Common myeloid progenitor, CD34-positive (primary cell): ENCODE measurements at places on chromosomes 12 and 14.

GRCh38 chr12:4153343-4153892 lies 120.1 kb upstream of the CCND2 start:
- H3K4me3 ChIP-seq, result no peak overlapping the region
- H3K27ac ChIP-seq, result peak overlapping the region; percentile 34
- H3K4me1 ChIP-seq, result peaks cover 17% of the 10 kb centered on the region

DNA sequence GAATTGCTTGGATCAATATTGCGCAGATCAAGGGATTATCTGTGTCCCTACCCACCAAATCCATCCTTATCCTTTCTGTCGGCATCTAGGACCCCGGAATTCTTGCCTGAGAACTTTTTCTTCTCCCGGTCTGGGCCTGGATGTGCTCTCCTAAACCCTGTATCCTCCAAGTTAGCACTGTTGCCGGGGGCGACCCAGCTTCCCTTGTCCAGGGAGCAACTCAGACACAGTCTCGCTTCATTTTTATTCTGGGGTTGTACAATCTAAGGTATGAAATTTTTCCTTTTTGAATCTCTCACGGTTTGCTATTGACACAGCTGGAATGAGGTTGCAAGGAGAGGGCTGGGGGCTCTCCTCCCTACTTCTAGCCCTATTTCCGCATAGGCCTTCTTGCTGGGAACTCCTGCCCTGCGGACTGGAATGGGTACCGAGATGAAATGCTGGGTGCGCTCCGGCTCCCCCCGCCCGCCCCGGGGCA lies 403 bp upstream of the PNP start:
- H3K27me3 ChIP-seq, result no peaks in the 10 kb centered on the region
- peaks cover 12% of the 10 kb centered on the region for H3K36me3 ChIP-seq
- H3K4me3 ChIP-seq, result peak overlapping the region; percentile 77
- no peak for DNase-seq

DNA sequence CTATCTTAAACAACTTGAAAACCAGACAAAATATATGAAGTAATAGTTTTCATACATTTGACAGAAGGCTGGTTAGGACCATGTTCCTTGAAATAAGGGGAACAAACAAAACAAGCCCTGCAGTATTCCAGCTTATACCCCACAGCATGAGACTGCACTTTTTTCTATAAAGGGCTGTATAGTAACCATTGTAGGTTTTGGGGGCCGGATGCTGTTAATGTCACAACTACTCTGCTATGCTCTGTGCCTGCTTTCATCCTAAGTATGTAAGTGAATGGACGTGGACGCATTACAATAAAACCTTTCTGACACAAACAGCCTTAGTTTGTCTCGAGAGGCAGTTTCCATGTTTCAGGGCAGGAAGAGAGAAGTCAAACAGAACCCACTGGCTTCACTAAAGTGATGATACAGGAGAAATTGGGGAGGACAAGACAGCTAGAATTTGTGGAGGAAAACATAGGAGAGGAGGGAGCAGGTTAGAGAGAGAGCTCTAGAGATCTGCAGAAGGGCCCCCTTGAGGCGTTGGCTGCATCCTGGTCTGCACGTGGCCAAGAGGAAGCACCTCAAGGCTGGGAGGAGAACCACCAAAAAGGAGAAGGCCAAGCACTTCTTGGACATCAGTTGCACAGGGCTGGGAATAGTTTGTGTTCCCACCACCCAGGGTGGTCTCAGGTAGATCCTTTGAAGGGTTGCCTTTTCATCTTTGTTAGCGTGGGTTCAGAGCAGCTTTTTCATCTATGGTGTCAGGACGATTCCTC lies 63.7 kb downstream of the TRAF3 start:
- H3K4me1 ChIP-seq, result peaks cover 13% of the 10 kb centered on the region
- H3K27me3 ChIP-seq, result no peaks in the 10 kb centered on the region
- no peak overlapping the region for H3K27ac ChIP-seq
- no peaks in the 10 kb centered on the region for H3K36me3 ChIP-seq
- H3K4me3 ChIP-seq, result no peak overlapping the region
- DNase-seq, result no peak

DNA sequence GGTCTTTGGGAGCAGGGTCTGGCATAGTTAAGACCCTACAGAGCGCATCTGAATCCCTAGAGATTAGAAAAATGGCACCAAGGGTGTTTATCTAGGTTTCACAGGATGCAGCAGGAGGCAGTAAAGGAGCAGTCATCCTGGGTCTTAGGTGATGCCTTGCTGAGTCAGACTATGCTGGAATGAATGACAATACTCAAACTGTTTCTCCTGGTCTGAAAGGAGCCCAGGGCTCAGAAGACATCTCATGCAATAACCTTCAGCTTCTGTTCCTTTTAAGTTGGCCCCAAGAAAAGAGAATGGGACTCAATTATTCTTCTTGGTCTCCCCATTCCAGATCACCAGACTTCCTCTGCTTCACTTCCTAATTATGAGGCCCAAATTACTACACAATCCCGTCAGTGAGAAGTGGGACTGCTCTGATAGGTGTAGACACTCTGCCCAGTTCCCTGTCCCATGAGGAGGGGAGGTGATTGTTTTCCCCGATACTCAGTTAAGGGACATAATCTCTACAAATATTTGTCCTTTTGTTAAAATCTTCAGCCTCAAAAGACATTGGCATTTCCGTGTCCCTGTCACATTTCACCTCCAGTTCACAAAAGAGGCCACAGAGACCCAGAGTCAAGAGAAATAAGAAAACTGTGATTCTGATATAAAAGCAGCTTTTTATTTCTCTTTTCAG lies 14.8 kb upstream of the APOF start:
- H3K27ac ChIP-seq, result peak overlapping the region; percentile 33
- no peaks in the 10 kb centered on the region for H3K27me3 ChIP-seq
- H3K36me3 ChIP-seq, result no peaks in the 10 kb centered on the region
- H3K4me3 ChIP-seq, result no peak overlapping the region

DNA sequence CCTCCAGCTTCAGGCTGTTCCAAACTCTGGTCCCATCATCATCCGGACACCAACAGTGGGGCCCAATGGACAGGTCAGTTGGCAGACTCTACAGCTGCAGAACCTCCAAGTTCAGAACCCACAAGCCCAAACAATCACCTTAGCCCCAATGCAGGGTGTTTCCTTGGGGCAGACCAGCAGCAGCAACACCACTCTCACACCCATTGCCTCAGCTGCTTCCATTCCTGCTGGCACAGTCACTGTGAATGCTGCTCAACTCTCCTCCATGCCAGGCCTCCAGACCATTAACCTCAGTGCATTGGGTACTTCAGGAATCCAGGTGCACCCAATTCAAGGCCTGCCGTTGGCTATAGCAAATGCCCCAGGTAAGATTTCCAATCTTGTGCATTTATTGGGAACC lies 3.3 kb downstream of the SP1 start:
- peak overlapping the region; percentile 82 for H3K27ac ChIP-seq
- H3K4me1 ChIP-seq, result peaks cover 66% of the 10 kb centered on the region
- peaks cover 32% of the 10 kb centered on the region for H3K36me3 ChIP-seq
- no peaks in the 10 kb centered on the region for H3K27me3 ChIP-seq

DNA sequence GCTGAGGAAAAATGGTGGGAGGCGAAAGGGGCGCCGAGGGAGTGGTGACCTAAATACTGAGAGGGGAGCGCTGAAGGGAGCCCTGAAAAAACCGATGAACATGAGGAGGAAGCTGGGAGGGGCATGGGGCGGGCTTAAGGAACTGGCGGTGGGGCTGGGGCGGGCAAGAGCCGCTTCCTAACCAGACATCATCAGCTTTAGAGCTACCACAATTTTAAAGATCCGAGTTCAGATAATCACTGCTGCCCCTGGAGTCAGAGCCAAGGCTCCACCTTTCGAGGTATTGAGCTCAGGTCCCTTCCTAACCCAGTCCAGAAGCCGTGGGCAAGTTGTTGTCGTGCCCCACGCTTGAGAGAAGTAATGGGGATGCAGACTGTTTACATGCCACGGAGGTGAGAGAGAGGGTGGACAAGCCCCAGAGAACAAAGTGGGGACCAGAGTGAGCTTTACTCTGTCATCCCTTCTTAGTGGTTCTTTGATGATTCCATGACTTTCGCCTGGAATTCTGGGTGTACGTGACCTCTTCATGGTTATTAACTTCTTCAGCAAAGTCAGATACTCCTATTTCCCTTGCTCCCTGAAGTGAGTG lies 393 bp downstream of the ORMDL2 start:
- peak overlapping the region; percentile 96 for H3K4me3 ChIP-seq
- H3K4me1 ChIP-seq, result peaks cover 14% of the 10 kb centered on the region
- no peak for DNase-seq
- peak overlapping the region; percentile 95 for H3K27ac ChIP-seq

GRCh38 chr14:74035556-74035955 lies 16.4 kb downstream of the BBOF1 start:
- no peaks in the 10 kb centered on the region for H3K36me3 ChIP-seq
- H3K27ac ChIP-seq, result no peak overlapping the region
- H3K4me1 ChIP-seq, result no peaks in the 10 kb centered on the region

DNA sequence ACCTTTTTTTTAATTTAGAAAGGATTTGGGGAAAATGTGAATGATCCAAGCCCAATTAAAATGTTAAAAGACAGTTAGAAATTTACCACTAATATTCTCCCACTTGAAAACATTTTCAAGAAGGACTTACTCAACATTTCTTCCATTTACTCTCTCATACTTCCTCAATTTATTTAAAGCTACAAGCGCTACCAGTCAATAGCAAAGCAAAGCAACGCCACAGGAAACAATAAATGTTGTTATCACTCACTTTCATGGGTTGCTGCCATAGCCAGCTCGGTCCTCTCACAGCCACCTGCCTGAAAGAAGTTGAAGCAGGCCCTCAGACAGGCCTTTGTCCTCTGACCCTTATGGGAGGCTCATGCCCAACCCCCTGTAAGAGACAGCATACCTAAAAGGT lies 6.0 kb upstream of the SOS2 start:
- no peaks in the 10 kb centered on the region for H3K36me3 ChIP-seq
- no peak overlapping the region for H3K27ac ChIP-seq
- peak; percentile 58 for DNase-seq
- H3K4me1 ChIP-seq, result peaks cover 6% of the 10 kb centered on the region
- H3K4me3 ChIP-seq, result no peak overlapping the region

DNA sequence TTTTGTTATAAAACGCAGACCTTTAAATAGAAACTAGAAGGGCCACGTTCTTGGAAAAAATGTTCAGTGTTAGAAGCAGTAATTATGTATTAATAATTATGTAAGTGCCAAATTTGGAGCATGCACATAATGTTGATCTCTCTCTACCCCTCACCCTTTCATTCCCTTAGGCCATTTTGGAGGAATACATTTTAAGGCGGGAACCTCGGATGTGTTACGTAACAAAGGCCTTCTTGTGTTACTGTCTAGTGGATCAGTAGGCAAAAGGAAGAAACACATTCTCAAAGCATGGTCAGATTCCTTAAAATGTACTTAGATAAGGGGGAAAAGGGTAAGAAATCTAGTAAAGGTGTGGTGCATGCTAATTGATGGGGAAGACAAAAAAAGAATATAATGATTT lies 52.7 kb downstream of the RASSF3 start:
- H3K4me3 ChIP-seq, result no peak overlapping the region
- DNase-seq, result no peak
- H3K27ac ChIP-seq, result no peak overlapping the region
- peaks cover 8% of the 10 kb centered on the region for H3K4me1 ChIP-seq
- no peaks in the 10 kb centered on the region for H3K36me3 ChIP-seq
- no peaks in the 10 kb centered on the region for H3K27me3 ChIP-seq

DNA sequence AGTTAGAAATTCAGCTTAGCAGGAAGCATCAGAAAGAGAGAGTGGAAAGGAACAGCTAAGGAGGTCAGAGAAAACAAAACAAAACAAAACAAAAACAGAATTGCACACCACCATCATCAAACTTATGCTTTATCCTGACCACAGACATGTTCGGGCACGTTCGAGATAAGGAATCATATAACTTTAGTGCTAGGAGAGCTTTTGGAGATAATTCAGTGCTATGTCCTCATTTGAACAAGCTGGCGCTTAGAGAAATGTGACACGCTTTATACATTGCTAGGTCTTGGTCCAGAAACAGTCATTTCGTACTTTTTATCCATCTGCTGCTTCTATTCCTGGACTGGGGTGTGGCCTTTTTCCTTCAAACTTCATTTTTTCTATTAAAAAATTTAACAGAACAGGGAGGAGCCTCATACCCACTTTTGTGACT lies 213.1 kb downstream of the PTPRO start:
- no peak for DNase-seq
- no peaks in the 10 kb centered on the region for H3K36me3 ChIP-seq
- H3K4me3 ChIP-seq, result no peak overlapping the region
- H3K27me3 ChIP-seq, result no peaks in the 10 kb centered on the region

- H3K36me3 ChIP-seq, result no peaks in the 10 kb centered on the region
- H3K27ac ChIP-seq, result no peak overlapping the region
- no peaks in the 10 kb centered on the region for H3K27me3 ChIP-seq
- no peak overlapping the region for H3K4me3 ChIP-seq
Observed at GRCh38 chr12:31915446-31915845, 43.8 kb upstream of the RESF1 start.

- H3K4me3 ChIP-seq, result no peak overlapping the region
- H3K27me3 ChIP-seq, result peaks cover 2% of the 10 kb centered on the region
- H3K4me1 ChIP-seq, result no peaks in the 10 kb centered on the region
- H3K27ac ChIP-seq, result no peak overlapping the region
Observed at GRCh38 chr12:108099073-108099472, 30.0 kb upstream of the WSCD2 start.

DNA sequence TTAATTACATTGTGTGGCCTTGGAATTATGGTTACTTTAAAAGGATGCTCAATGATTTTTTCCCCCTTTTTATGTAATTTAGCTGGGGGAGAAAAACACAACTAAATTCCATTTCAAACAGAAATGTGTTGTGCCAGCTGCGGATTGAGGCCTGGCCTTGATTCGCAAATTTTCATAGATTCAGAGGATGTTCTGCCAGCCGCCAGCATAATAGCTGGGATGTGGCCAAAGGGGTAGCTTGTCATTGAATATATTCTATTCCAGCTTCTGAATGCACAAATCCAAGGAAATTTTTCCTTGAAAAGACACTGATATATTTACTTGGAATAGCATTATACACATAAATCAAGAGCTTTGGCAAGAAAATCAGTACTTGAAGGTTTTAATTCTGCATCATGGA lies 43.7 kb downstream of the TRHDE start:
- no peak overlapping the region for H3K27ac ChIP-seq
- no peaks in the 10 kb centered on the region for H3K36me3 ChIP-seq
- DNase-seq, result no peak
- H3K4me3 ChIP-seq, result no peak overlapping the region

- peaks cover 33% of the 10 kb centered on the region for H3K27me3 ChIP-seq
- no peaks in the 10 kb centered on the region for H3K36me3 ChIP-seq
- H3K4me3 ChIP-seq, result no peak overlapping the region
- DNase-seq, result no peak
- H3K4me1 ChIP-seq, result no peaks in the 10 kb centered on the region
- no peak overlapping the region for H3K27ac ChIP-seq
Observed at GRCh38 chr12:13749389-13749788, 232.0 kb downstream of the GRIN2B start.

DNA sequence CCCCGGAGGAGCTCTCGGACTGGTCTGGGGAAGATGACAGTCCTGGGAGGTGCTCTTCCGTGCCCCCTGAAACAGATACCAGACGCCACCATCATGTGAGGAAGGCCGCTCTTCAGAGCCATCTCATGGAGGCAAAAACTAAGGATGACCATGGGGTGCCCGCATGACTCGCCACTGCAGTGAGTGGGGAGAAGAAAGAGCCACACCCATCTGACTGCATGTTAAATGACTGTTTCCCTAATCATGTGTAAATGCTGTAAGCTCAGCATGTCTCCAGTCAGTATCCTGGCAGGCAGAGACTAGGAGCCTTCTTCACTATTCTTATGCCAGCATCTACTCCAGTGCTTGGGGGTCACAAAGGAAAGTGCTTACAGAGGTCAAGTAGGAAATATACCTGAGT lies 4.0 kb downstream of the STON2 start:
- H3K27me3 ChIP-seq, result no peaks in the 10 kb centered on the region
- H3K4me1 ChIP-seq, result peaks cover 18% of the 10 kb centered on the region
- H3K4me3 ChIP-seq, result no peak overlapping the region

- peak; percentile 90 for DNase-seq
- H3K27me3 ChIP-seq, result no peaks in the 10 kb centered on the region
- no peak overlapping the region for H3K27ac ChIP-seq
- no peak overlapping the region for H3K4me3 ChIP-seq
- peaks cover 78% of the 10 kb centered on the region for H3K36me3 ChIP-seq
Observed at GRCh38 chr12:71636704-71637115, 26.9 kb downstream of the ZFC3H1 start.
